ENCODE measurements at places on chromosomes 11 and 22. TPM values are rescaled to one million over a fixed set of nuclear protein-coding genes. Genes with fewer than 3 reads are reported as not detected.

GRCh38 chr22:48069256-48069655 is 1306.8 kb downstream of the TBC1D22A start:
- no peak overlapping the region for H3K4me3 ChIP-seq
- no peaks in the 10 kb centered on the region for H3K27me3 ChIP-seq
- no peak for DNase-seq
- H3K36me3 ChIP-seq = no peaks in the 10 kb centered on the region

GRCh38 chr11:73249853-73250783 is 22.0 kb upstream of the P2RY6 start:
- no peaks in the 10 kb centered on the region for H3K4me1 ChIP-seq
- DNase-seq = no peak
- H3K4me3 ChIP-seq = no peak overlapping the region

- H3K36me3 ChIP-seq = no peaks in the 10 kb centered on the region
- no peak overlapping the region for H3K4me3 ChIP-seq
- no peak overlapping the region for H3K27ac ChIP-seq
- H3K27me3 ChIP-seq = no peaks in the 10 kb centered on the region
- no peaks in the 10 kb centered on the region for H3K4me1 ChIP-seq
- no peak for DNase-seq
Measured at GRCh38 chr11:111352935-111353710, 26.0 kb downstream of the POU2AF1 start.

DNA sequence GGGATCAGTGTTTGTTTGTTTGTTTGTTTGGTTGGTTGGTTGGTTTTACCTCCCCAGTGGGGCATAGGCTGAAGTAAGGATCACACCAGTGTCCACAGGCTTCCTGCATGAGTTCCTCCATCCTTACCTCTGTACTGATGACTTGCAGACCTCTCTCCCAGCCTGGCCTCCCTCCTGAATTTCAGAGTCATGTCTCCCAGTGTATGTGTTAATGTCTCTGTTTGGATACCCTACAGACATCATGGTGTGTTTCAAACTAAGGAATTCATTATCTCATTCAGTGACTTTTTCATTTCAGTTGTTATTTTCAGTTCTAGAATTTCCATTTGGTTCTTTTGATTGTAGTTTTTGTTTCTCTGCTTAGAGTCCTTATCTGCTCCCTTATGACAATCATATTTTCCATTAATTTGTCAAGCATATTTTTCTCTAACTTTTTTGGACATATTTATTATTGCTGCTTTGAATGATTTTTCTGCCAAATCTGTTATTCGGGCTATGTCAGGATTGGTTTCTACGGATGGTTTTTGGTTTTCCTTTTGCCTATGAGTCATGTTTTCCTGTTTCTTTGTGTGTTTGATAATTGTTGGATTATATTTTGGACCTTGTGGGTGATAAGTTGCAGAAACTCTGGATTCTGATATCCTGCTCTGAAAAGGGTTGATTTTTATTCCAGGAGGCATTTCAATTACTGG is 23.6 kb downstream of the MYEOV start:
- no peak for DNase-seq
- H3K4me3 ChIP-seq = no peak overlapping the region
- no peaks in the 10 kb centered on the region for H3K4me1 ChIP-seq
- H3K36me3 ChIP-seq = no peaks in the 10 kb centered on the region

- no peaks in the 10 kb centered on the region for H3K27me3 ChIP-seq
- no peaks in the 10 kb centered on the region for H3K4me1 ChIP-seq
- DNase-seq = no peak
- H3K36me3 ChIP-seq = no peaks in the 10 kb centered on the region
Measured at GRCh38 chr11:85752201-85752889, 58.6 kb downstream of the SYTL2 start.

DNA sequence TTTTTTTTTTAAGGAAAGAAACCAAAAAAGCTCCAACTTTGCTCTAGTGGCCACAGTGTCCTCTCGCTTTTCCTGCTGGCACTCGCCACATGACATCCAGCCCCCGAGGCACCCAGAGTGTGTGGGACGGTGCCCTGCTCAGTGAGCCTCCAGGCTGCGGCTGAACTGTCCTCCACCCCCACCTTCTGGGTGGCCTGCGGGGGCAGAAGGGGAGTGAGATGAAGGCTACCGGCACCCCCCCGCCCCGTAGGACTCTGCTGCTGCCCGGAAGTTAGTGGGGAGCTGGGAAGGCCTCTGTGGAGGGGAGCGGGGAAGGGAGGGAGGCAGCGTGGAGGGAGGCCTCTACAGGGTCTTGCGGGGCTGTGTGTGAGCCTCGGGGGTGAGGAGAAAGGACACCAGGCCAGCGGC is 264.4 kb downstream of the CTTN start:
- no peak for DNase-seq
- peaks cover 11% of the 10 kb centered on the region for H3K4me1 ChIP-seq
- no peak overlapping the region for H3K27ac ChIP-seq
- no peaks in the 10 kb centered on the region for H3K27me3 ChIP-seq

The SGSM1 gene
- total RNA-seq = 0.25 TPM

The BRSK2 gene
- total RNA-seq = 0.17 TPM

The MISFA gene
- total RNA-seq = 0.08 TPM

The CD3E gene
- 0.33 TPM for total RNA-seq

The IRF7 gene
- 62.4 TPM for total RNA-seq
